ENCODE measurements at places on chromosomes 12 and 14.

GRCh38 chr14:39102265-39102968 lies 618 bp downstream of the SEC23A start:
- DNase-seq = peak; percentile 50

DNA sequence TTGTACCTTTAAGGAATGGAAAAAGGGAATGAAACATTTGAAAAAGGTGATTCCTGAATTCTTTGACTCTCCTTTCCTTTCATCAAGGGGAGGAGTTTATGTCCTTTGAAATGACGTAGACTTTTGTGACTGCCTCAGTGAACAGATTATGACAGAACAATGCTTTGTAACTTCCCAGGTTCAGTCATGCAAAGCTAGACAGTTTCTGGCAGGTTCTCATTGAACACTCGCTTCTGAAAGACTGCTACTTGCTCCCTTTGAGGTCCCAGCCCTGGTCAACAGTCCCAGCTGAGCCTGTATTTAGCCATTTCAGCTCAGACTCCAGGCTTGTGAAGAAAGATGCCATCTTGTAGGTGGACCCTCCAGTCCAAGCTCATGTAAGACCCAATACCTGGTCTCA lies 1178.9 kb downstream of the BCL11B start:
- DNase-seq = no peak

DNA sequence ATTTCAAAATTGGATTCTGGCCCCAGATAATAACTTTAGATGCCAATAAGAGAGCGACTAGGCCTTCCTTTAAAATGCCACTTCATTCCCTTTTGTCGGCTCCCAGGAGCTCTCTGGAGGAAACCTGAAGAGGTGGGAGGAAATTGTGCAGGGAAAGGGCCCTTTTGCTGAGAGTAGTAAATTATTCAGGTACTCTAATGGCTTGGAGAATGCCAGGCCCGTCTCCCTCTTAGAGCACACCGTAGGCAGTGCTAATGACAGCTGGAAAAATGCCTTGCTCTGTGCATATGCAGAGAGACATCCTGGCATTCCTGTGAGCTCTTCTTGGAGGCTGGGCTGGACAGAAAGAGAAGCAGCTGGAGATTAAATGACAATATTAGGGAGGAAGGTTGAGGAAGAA lies 115.0 kb upstream of the RPH3A start:
- no peak for DNase-seq

DNA sequence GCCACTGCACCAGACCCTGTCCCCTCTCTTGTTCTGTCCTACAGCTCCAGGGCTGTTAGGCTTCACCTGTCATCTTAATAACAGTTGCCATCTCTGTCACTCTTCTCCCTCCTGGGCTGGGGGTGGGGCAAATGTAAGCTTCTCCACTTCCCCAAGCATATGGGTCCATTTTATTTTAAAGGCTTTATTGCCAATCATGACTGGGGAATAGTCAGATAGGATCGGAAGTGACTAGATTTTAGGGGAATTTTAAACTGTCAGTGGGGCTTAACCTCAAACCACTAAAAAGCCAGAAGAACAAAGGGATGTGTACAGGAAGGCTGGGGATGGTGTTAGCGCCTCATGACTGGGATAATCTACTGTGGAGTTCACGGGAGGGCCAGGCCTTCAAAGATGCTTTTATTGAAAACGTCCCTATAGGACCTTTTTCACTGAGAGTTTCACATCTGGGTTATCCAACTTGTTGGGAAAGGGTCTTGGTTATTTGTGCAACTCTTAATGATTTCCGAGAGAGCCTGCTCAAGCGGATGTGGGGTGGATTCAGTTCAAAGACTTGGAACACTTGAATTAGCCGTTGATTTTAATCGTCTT lies 41.6 kb downstream of the CHST11 start:
- no peak for DNase-seq

GRCh38 chr14:38419579-38419978 lies 163.7 kb upstream of the CLEC14A start:
- no peak for DNase-seq

- no peak for DNase-seq
Observed at GRCh38 chr14:99378782-99379214, 101.9 kb downstream of the SETD3 start.

GRCh38 chr14:31139301-31139847 lies 68.2 kb downstream of the HECTD1 start:
- no peak for DNase-seq

- DNase-seq = no peak
Observed at GRCh38 chr12:80697270-80697887, 10.1 kb upstream of the MYF6 start.
